ENCODE measurements at places on chromosomes 2 and 18. TPM values are rescaled to one million over a fixed set of nuclear protein-coding genes. Genes with fewer than 3 reads are reported as not detected.

UNC80 gene
- not detected for total RNA-seq

ERICH2 gene
- 0.94 TPM for total RNA-seq

EML6 gene
- 0.56 TPM for total RNA-seq

DNA sequence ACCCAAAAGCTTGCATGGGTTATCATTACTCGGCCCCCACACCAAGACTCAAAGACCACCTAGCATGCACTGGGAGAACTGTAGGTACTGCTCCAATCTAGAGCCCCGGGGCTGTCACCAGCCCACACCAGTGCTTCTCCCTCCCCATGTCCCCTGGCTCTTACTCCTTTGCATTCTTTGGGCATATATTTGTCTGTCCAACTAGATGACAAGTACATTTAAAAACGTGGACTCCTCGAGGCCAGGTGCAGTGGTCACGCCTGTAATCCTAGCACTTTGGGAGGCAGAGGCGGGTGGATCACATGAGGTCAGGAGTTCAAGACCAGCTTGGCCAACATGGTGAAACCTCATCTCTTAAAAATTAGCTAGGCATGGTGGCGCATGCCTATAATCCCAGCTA is 7.8 kb downstream of the AFG3L2 start:
- DNase-seq, result no peak

DNA sequence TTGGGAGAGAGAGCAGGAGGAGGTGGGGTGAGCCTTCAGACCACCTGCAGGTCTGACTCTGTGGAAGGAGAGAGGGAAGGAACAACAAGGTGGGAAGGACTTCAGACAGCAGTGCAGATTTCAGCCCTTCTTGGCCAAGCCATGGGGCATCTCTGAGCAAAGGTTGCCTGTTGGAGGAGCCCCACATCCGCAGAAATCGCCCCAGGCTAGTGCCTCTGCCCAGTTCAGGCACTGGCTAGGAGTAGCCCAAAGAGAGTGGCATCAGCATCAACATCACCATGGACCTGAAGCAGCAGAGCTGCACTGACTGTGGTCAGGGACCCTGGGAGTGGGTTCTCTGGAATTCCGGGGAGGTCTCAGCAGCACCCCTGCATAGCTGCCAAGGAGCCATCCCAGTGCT is 10.2 kb downstream of the GPR55 start:
- no peak for DNase-seq

TMEM198 gene
- total RNA-seq, result 2.6 TPM

GRCh38 chr2:102771114-102771513 is 9.3 kb downstream of the TMEM182 start:
- DNase-seq, result no peak

GRCh38 chr2:263774-264492 is at the start of gene SH3YL1:
TSS of gene SH3YL1 (minus strand) at chr2:264032. CDS start at chr2:263984, 48 bp downstream.
- peak; percentile 51 for DNase-seq

KCNE4 gene
- total RNA-seq, result 3.2 TPM

DNA sequence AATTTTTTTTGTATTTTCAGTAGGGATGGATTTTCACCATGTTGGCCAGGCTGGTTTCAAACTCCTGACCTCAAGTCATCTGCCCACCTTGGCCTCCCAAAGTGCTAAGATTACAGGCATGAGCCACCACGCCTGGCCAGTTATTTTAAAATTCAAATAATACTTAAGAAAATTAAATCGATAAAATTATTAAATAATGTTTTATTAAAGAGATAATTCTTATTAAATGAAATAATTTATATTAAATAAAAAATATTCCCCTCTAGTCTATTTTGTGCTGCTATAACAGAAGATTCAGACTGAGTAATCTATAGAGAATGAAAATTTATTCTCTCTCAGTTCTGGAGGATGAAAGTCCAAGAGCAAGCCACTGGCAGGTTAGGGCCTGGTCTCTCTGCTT is 61.2 kb downstream of the PDK1 start:
- DNase-seq, result no peak

DNA sequence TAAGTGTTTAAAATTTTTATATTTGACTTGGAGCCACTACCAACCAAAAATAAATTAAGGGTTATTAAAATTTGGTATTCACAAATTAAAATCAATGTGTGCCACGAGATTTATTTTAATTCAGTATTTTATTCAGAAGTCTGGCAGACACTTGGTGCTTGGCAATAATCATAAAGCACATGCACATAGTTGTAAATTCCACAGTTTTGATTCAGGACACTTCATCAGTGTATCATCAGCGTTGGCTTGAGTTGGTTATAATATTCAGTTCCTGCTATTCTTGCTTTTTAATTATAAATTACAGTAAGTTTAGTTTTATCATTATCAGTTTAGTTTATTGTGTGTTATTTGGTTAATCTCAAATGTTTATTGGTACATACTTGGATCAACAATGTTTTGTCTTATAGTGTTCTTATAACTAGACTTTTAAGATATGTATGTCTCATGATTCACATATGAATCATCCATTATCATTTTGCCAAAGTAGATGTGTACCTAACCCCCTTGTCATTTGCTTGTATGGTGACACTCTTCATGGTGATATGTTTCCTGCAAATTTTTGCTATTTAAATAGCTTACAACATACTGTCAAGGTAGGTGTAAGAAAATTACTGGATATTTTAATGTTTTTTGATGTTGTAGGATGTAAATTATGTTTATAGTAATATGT is 237.9 kb downstream of the BABAM2 start:
- no peak for DNase-seq
